ENCODE measurements at places on chromosomes 1 and 21.

DNA sequence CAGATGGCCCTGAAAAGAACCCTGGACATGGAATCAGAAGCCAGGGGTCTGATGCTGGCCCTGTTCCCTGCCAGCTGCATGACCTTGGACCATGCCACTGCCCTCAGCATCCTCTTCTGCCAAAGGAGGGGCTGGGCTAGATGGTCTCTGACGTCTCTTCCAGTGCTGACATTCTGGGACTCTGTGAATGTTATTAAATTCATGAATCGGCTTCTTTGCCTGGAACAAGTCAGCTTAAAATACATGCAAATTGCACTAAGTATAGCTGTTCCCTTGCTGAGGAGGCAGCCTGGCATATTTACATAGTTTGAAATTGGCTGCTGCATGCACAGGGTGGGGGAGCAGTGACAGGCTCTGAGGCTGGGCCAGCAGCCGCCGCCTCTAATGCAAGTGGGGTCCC, 23.8 kb downstream of the KCNA2 start:
- DNase-seq = no peak

DNA sequence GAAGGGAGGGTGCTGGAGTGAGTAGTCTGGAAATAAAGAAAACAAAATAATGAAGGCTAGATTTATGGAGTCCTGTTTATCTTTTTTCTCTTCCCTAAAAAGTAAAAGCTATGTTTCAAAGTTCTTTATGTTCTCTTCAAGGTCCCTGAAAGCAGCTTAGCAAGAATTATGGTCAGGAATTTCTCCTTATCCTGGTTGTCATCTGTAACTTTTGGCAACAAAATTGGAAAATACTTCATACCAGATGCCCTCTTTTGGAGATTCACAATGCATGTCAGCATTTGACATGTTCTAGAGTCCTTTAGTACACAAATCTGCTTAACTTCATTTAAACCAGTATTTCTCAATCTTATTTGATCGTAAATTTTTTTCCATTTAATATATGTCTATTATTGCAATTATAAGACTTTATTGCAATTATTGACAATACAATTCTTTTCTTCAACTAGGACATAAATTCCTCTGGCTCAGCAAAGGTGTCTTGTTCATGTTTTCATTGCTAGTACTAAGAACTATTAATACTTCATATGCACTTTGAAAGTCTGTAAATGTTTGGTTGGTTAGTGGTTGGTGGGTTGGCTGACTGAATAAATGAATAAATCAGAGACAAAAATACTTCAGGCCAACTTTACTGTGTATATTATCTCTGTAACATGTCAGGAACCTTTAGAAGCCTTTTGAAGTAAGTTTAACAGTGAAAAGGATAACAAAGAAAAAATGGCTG, 101.5 kb downstream of the ATP1B1 start:
- DNase-seq = no peak

DNA sequence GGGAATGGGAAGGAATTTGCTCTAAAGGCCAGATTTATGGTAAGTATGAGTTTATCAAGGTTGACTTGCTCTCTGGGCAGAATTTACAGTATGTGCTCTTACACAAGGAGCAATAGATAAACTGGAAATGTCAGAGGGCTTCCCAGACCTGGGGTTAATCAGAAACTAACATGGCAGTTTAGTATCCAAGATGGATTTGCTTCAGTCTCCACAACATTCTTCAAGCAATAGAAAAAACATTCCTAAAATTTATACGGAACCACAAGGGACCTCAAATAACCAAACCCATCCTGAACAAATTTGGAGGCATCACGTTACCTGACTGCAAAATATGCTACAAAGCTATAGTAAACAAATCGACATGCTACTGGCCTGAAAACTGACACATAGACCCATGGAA, 606.7 kb upstream of the CHRM3 start:
- no peak for DNase-seq

DNA sequence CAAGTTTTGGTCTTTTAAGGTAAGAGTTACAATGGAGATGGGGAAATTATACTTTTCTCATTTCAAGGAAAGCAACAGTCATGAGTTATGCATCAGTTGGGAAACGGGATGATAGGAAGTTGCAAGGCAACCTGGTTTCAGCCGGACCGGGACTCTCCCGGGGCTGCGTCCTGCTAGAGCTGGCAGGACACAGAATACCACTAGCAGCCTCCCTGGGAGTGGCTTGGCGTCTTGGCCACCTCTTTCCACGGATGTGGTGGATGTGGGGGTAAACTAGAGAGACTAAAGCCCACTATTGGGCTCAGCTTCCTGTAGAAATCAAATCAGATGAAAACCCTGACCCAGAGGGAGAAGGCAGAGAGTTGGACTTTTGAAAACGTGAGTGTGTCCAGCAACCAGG, 71.9 kb downstream of the ADARB1 start:
- no peak for DNase-seq

GRCh38 chr1:180254854-180255253, 24.8 kb downstream of the LHX4 start:
- no peak for DNase-seq

DNA sequence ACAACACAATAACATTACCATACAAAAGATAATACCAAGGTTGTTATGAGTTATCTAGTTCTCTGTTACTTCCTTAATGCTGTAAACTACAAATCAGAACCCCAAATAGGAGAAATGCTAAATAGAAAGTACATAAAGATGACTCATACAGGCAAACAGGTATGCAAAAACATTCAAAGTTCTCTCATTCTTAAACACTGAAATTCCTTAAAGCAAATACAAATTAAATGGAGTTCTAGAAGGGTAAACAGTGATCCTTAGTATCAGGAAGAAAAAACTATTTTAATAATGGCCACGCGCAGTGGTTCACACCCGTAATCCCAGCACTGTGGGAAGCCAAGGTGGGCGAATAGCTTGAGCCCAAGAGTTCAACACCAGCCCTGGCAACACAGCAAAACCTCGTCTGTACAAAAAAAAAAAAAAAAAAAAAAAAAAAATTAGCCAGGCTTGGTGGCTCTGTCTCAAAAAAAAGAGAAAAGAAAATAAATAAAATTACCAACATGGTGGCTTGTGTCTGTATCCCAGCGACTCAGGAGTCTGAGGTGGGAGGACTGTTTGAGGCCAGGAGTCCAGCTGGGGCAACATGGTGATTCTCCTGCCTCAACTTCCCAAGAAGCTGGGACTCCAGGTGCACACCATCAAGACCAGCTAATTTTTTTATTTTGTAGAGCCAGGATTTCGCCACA, 17.5 kb downstream of the FBXO42 start:
- no peak for DNase-seq

DNA sequence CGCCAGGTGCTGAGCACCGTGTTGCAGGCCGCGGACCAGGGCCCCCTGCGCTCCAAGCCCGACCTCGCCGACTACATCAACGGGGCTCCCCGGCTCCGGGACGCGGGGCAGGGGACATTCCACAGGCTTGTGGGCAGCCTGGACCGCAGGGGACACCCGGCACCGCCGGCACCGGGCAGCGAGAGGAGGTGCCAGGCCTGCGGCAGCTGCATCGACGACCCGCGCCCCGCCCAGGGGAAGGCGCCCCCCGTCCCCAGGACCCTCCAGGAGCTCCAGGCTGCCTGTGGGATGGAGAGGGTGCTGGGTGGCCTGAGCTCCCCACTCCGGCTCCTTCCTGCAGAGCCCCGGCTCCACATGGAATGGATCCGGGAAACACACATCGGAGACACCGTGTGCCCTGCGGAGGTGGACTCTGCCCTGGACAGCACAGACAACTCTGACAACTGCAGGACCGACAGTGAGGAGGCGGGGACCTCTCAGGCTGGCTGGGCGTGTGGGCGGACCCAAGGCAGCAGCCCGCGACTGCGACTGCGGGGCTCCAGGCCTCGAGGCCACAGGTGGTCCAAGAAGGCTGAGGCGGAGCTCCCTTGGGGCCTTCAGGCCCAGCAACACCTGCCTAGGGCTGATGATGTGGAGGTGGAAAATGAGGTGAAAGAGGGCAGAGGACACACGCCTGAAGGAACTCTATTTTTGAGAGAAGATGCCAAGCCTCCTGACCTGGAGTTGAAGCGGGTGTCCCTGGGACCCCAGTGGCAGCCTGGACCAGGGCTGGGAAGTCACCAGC, 22.8 kb downstream of the KIAA1614 start:
- no peak for DNase-seq

DNA sequence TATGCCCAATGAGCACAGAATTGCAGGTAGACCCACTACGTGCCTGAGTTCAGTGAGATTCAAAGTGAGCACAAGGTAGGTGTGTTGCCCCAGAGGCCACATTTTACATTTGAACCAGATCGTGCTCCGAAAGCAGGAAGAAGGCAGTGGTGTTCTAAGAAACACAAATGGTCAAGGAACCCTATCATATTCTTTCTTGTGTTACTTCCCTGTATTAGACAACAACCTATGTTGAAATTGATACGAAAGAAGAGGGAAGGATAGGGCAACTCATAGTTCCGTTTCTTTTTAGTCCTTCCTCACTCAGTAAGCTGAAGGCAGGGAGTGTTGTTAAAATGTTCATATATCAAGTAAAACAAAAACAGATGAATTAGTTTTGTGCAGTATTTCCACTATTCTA, 33.9 kb downstream of the OLFML2B start:
- DNase-seq = no peak

All from brain microvascular endothelial cell (primary cell).